Panc1 (cell line): ENCODE measurements at places on chromosomes 12 and 14.

- no peak for DNase-seq
Measured at GRCh38 chr12:99658671-99659349, 11.3 kb downstream of the GARIN6 start.

- DNase-seq: no peak
Measured at GRCh38 chr12:52007158-52007921, 594 bp downstream of the TAMALIN start.

- DNase-seq: no peak
Measured at GRCh38 chr12:45298721-45299692, 83.1 kb downstream of the ANO6 start.

DNA sequence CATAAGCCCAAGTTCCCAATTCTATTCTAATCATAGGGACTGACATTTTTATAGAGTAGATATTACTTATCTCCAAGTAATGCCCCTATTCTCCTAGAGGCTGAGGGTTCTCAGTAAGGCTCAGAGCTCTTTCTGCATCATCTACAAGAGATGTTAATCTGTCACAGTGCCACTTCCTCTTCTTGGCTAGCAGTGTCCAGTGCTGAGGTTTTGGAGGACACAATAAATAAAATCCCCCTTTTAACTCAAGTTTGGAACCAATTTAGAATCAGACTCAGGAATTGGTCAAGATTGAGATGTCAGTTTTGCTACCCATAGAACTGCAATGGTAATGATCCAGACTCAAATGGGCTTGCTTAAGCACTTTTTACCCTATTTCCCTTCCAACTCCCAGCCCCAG lies 154.1 kb upstream of the ARID2 start:
- DNase-seq: no peak
